ENCODE measurements at places on chromosomes 4 and X.

DNA sequence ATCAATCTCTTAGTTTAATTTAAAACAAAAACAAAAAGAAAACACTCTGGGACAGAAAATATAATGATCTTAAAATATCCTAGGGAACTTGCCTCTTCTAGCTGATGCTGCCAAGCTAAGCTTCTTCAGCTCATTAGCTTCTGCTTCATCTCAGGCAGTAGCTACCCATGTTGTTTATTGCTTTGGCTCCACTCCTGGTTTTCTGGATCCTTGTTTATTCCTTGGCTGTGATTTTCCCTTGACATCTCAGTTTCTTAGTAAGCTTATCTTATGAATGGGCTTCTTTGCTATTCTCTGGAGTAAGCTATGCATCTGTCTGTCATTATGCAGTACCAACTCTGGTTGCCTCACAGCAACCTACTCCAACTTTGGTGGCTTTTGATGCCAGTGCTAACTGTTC lies 5.1 kb upstream of the MTHFD2L start:
- no peak for DNase-seq

GRCh38 chr4:54499308-54500074 lies 158.3 kb upstream of the KIT start:
- no peak for DNase-seq

DNA sequence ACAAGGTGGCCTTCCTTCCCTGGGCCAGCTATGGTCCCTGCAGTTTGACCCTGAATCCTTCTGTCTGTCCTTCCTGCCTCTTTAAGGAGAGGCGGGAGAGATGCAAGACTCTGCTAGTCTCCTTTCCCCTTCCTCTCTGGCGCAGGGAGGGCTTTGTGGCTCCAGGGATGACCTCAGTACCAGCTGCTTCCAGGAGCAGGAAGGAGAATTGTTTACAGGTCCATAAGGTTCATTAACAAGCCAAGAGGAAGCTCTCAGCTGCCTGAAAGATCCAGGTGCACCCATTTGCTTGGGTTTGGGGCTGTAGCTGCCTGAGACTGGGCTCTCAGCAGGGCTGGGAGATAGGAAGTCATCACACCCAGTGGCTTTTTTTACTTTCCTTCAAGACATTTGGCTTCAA lies 4.0 kb upstream of the FATE1 start:
- DNase-seq = no peak

DNA sequence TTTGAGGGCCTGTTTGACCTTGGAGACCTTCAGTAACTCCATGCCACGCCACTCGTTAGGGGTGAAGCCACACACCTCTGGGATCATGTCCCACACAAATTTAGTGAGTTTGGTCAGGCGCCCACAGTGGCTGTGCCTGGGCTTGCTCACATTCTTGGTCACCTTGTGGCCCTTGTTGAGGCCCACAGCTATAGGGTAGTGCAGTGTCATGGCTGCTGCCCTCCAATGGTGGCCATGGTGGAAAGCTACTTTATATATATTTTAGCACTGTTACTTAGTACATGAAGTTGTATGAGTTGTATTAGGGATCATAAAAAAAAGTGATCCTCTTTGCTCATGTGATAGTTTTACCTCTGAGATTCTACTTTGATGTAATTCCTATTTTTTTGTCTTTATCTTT lies 985 bp upstream of the CXCL11 start:
- DNase-seq = no peak

DNA sequence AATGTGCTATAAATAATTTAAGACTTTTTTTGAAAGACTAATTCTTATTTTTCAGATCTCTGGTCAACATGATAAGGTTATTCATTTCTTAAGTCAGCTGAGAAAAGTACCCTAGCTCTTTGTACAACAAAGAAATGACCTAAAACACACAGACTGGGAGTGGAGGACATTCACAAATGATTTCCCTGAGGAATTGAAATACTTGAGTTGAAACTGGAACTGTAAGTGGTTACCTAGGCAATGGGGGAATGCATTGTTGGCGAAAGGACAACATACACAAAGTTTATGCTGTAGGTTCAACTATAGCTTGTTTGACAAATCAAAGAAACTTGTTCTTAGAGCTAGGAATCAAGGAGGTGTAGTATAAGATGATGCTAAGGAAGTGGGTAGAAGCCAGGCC lies 915.5 kb downstream of the FAT4 start:
- no peak for DNase-seq

GRCh38 chr4:92236877-92237276 lies 66.9 kb upstream of the GRID2 start:
- no peak for DNase-seq

GRCh38 chrX:23720117-23720677 lies 22.9 kb downstream of the ACOT9 start:
- DNase-seq = no peak

DNA sequence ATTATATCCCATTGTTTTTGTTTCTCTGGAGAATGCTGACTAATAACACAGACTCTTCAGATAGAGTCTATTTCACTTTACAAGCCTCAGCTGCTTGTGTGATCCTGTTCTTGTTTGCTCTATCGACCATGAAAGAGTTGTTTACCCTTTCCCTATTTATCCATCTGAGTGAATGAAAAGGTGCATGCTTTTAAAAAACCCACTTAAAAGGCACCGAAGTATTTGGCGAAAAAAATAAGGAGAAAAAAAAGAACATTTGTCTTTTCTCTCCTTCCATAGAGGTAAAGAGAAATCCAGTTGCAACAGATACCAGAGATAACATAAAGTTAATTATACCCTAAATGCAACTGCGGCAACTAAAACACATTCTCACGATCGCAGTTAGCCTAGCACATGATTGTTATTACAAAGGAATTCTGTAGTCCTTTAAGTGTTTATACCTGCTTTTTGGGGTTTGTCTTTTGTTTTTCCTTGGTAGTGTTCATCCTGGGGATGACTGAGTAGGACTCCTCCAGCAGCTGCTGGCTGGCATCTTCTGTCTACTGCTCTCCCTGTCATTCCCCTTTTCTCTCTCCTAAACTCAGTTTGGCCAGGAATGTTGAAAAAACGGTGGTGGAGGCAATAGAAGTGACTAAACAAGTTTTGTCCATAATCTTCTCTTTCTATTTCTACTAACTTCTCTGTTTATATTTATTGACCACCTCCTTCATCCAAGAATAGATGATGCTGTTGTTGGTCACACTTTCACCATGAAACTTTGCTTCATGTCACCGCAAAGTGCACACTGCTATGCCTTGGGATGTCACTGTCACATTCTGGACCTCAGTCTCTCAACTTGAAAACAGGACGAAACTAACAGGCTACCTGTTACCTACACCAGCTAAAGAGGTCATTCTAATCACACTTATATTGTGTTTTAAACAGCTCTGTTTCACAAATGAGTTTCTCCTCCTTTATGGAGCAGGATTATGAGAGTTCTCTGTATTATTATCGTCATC lies 41.9 kb upstream of the FRAS1 start:
- DNase-seq = no peak

- no peak for DNase-seq
Measured at GRCh38 chr4:28562913-28563312, 1702.3 kb downstream of the STIM2 start.

DNA sequence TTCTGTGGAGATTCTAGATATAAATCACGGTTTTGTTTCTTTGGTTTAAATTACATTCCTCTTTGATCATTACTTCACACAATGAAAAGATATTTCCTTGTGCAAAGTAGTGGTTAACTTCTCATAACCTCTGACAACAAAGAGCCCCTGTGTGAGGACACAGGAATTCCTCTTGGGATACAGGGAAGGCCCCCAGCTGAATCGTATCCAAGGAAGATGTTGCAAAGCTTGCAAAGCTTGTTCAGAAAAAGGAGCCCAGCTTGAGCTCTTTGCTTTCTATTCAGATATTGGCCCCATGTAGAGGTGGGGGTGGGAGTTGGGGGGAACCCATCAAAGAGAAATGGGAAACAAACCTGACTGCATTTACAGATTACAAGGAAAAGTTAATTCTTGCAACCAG lies 145.7 kb downstream of the RELL1 start:
- no peak for DNase-seq

GRCh38 chr4:77734928-77735327 lies 84.2 kb downstream of the CNOT6L start:
- no peak for DNase-seq

DNA sequence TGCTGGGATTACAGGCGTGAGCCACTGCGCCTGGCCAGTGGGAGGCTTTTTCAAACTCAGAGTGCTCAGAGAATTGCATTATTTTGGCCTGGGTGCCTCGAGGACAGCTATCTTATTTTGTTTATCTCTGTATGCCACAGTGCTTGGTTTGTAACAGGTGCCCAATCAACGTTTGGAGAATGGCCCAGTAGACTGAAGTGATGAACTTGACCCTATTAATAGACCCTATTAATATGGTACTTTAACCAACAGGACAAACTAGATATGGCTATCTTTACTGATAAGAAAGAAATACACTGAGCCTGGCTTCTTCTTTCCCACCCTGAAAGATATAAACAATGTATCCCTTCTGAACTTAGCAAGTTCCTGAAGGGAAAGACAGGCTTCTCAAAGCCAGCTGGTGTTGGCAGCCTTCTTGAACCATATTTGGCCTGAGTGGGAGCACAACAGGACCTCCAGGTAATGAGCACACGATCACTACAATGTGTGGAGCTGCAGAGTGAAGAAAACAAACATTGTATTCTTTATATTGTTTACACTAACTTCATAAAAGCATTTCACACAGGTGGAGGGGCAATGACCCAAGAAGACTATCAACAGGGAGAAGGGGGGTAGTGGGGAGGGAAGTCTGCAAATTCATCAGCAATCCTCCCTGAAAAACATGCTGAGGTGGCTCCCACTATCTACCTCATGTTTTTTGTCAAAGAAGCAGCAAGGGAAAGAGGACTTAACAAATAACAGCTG lies 41.7 kb downstream of the PRPS1 start:
- no peak for DNase-seq

DNA sequence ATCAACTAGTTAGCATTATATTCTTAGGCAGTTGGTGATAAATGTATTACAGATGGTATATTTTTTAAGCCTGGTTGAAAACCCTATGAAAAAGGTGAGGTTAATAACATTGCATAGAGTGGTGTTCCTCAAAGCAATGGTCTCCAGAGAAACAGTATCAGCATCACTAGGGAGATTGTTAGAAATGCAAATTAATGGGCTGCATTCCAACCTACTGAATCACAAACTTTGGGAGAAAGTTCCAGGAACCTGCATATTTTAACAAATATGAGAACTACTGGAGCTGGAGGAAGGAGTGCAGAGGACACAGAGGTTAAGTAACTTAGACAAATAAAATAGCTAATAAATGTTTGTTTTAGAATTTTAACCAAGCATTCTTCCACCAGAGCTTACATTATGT lies 166.9 kb upstream of the PCDH10 start:
- no peak for DNase-seq

DNA sequence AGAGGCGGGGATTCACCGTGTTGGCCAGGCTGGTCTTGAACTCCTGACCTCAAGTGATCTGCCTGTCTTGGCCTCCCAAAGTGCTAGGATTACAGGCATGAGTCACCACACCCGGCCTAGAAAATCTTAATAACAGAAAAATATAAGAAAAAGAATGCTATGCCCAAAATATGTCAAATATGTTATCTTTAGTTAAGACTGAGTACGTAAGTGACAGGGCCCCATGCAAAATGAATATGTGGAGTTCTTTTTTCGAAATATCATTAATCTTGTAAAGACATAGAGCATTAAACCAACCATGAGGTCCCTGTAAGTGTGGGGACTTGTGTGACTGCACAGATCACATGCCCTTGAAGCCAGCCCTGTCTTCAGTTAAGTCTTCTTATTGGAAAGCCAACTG lies 8.9 kb upstream of the ZNF518B start:
- DNase-seq = no peak

- DNase-seq = no peak
Measured at GRCh38 chrX:118047446-118048186, 69.0 kb downstream of the KLHL13 start.

DNA sequence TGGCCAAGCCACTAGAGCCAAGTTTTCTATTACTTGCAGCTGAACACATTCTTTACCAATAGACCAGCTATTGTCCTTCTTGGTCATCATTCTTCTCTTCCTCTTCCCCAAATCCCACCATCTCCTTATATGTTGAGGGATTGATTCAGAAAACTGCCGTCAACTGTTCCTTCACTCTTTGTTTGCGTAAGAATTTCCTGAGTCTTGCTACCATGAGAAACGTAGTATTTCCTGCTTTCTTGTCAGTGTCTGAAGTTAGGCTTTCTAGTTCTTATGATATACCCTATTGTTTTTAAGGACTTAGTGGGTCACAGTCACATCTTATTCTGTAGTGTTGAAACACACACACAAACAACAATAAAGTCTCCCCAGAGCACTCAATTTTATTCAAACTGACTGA lies 20.1 kb downstream of the IGFBP7 start:
- DNase-seq = no peak

GRCh38 chr4:44019721-44020120 lies 428.9 kb downstream of the KCTD8 start:
- DNase-seq = no peak

DNA sequence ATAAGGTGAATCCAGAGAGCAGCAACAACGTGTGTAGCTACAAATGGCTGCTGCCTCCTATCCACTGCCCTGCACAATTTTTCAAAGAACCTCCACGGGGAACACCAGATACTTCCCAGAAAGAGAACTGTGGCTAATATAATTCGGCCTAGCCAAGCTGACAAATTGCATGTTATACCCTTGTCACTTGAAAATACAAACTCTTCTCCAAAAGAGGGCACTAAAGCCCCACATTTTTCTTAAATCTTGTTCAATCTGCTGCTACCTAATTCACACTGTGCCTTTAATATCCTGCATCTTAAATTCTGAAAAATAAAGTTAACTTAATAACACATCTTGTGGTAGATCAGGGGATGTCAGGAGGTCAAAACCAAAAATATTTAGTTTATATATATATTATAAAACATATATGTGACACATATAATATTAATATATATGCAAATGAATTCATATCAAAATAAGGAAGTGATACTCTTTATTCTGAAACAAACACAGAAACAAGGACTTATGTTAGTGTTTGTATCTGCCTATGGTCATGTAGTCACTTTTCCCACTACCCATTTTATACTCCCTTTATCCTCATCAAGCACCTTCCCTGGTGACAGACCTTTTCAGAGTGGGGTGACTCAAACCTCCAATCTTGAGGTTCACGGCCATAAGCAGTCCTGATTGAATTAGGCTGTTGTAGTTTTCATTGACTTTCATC lies 24.1 kb downstream of the CT45A1 start:
- no peak for DNase-seq

DNA sequence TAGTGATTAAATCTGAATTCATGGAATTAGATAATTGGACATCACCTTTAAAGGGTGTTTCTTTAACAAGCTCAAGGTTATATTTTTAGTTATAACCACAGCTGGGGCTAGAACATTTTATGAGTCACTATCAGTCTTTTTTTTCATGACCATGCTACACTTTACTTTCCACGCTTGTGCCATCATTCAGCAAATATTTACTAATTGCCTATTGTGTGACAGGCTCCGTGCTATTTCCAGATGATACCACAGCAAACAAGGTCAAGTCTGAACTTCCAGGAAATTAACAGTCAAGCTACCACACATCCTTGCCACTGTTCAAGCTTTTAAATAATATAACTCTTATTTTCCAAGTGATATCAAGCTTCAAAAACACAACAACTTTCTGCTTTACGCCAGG lies 16.5 kb downstream of the SPANXN3 start:
- DNase-seq = no peak
